ENCODE measurements at places on chromosomes 5 and 9. TPM values are rescaled to one million over a fixed set of nuclear protein-coding genes. Genes with fewer than 3 reads are reported as not detected.
A peak's percentile ranks its signal among the peaks of the same experiment; 100 is the strongest.

DNA sequence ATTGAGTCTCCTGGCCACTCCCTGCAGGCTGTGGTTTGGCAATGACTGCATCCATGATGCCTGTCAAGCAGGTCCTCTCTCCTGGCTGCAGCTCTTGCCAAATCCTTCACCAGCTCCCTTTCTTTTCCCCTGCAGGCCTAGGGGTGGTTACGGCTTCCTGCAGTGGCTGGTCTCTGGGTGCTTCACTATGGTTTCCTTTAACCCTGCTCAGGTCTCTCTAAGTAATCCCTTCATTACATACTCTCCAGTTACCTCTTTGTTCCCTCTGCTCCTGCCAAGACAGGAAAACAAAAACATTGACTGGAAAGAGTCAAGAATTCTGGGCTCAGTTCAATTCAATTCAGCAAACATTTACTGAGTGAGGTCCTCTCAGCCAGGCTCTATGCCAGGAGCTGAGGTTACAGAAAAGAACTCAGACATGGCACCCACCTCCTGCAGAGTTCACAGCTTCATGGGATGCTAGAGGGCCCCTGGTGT lies 19.8 kb upstream of the PTPN3 start:
- no peaks in the 10 kb centered on the region for H3K27me3 ChIP-seq
- no peak overlapping the region for H3K4me3 ChIP-seq
- DNase-seq: no peak
- H3K36me3 ChIP-seq: no peaks in the 10 kb centered on the region
- H3K4me1 ChIP-seq: no peaks in the 10 kb centered on the region
- no peak overlapping the region for H3K27ac ChIP-seq

DNA sequence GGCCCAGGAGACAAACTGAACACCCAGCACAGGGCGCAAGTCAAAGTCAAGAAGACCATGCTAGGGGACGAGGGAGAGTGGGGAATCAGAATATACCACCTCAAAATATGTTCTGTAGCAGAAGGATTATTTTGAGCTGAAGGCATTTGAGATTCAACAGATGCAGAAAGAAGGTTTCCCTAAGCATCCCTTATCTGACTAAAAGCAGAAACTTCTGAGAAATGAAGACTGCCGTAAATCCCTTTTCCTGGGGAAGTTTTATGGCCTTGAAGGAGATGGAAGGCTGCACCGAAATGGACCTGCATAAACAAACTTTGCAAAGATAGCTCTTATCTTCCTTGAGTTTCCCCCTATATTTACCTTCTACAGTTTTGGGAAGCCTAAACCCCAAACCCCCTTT lies 72.8 kb downstream of the PTTG1 start:
- H3K27ac ChIP-seq: no peak overlapping the region
- DNase-seq: no peak
- no peaks in the 10 kb centered on the region for H3K27me3 ChIP-seq
- H3K4me1 ChIP-seq: peaks cover 21% of the 10 kb centered on the region

GRCh38 chr5:31417512-31417911 lies 114.4 kb downstream of the DROSHA start:
- H3K27me3 ChIP-seq: no peaks in the 10 kb centered on the region
- no peak overlapping the region for H3K27ac ChIP-seq
- no peaks in the 10 kb centered on the region for H3K4me1 ChIP-seq

DNA sequence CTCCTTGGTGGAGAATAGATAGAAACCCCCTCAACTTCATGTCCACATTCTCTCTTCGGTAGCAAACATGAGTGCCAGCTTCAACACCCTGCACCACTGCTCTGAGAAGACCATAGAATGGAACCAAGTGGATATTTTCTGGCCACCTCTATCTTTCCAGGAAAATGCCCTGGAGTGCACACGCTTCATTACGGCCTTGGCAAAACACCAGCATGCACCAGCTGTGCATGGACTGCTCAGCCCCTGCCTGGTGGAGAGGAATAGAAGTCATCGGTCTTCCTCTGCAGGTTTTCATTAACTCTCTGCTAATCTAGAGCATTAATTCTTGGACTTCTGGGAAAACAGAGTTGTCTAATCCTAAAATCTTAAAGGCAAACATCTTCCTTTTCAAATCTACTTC lies 211.6 kb upstream of the TMEM161B start:
- H3K4me3 ChIP-seq: no peak overlapping the region
- no peak for DNase-seq
- no peaks in the 10 kb centered on the region for H3K4me1 ChIP-seq
- no peaks in the 10 kb centered on the region for H3K27me3 ChIP-seq

DNA sequence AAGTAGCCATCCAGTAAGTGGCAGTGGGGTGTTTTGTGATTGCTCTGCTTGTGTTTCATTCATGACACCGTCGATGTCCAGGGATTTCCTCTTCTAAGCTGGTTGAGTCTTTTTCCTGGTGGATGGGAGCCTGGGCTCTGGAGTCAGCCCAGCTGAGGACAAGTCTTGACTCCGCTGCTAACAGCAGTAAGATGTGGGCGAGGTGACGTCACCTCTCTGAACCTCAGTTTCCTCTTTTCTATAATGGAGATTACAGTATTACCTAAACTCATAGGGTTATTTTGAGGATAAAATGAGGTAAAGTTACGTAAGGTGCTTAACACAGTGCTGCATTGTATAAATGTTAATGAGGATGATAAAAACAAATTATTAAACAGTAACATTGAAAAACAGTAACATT lies 21.3 kb downstream of the FGF1 start:
- no peaks in the 10 kb centered on the region for H3K36me3 ChIP-seq
- H3K4me1 ChIP-seq: no peaks in the 10 kb centered on the region
- DNase-seq: no peak
- no peak overlapping the region for H3K27ac ChIP-seq

GRCh38 chr9:96136992-96137670 lies 164.8 kb downstream of the HSD17B3 start:
- H3K36me3 ChIP-seq: no peaks in the 10 kb centered on the region
- peak overlapping the region; percentile 43 for H3K27ac ChIP-seq
- H3K4me1 ChIP-seq: peaks cover 7% of the 10 kb centered on the region

GRCh38 chr5:78355561-78355960 lies 4.9 kb upstream of the SCAMP1 start:
- H3K27ac ChIP-seq: no peak overlapping the region
- peaks cover 19% of the 10 kb centered on the region for H3K4me1 ChIP-seq
- no peak overlapping the region for H3K4me3 ChIP-seq
- no peaks in the 10 kb centered on the region for H3K36me3 ChIP-seq

DNA sequence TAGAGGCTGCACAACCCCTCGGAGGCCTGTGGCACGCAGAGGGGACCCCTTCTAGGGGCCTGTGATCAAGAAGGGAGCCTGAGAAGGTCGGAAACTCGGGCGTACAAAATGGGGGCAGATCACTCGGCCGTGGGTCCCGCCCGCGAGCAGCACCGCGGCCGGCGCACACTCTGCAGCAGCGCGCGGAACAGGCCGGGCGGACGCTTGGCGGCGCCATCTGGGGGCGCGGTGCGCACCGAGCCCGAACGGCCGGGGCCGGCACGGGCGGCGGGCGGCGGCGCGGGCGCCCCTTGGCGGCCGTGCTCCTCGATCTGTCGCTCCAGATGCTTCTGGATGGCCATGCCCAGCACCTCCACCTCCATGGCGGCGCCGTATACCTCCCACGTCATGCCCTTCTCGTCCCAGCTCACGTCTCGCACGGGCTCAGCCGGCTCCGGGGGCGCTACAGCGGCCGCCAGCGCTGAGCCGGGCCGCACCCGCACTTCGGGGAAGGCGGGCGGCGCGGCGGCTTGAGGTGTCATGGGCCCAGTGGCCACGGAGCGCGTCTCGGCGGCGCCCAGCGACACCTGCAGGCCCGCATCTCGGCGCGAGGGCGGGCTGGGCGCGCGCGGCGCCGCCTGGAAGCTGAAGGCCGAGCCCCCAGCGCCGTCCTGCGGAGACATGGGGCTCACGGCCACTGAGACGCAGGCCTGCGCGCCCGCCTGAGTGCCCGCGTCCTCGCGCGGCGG lies 13.1 kb downstream of the GPRIN1 start:
- no peak overlapping the region for H3K4me3 ChIP-seq
- peak; percentile 77 for DNase-seq
- no peaks in the 10 kb centered on the region for H3K27me3 ChIP-seq
- peaks cover 8% of the 10 kb centered on the region for H3K4me1 ChIP-seq

- H3K27ac ChIP-seq: no peak overlapping the region
- no peak for DNase-seq
- H3K27me3 ChIP-seq: no peaks in the 10 kb centered on the region
- H3K4me3 ChIP-seq: no peak overlapping the region
Measured at GRCh38 chr9:1170918-1171317, 120.8 kb downstream of the DMRT2 start.

DNA sequence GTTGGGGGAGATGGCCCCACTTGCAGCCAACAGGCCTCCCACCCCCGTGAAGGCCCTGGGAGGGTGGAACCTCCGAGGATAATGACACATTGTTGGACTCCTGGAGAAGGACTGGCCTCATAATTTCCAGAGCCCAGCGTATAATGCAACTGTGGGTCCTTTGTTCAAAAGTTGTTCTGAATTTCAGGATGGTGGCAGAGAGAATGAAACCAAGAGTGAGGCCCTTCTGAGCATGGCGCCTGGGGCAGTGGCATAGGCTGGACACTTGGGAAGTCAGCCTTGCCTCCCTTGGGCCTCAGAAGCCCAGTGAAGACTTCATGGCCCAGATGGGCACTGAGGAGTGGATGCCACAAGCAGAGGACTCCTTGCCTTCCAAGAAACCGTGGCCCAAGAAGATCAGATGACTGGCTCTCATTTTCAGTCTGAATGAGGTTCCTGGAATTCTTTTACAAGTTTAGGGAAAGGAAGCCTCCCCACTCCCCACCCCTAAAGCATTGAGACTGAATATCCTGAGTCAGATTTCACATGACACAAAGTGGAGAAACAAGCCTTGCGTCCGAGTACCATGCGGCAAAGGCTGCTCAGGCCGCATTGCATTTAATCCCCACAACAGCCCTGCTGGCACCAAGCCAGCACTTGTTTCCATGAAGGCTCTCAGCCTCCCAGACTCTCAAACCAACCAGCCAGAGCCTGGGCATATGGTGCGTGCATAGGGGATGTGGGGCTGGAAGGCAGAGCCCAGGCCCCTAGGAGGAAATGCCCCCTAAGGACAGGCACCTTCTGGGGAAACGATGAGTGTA lies 96.7 kb upstream of the SMIM23 start:
- no peak overlapping the region for H3K27ac ChIP-seq
- DNase-seq: no peak
- H3K4me1 ChIP-seq: no peaks in the 10 kb centered on the region
- H3K36me3 ChIP-seq: no peaks in the 10 kb centered on the region
- no peaks in the 10 kb centered on the region for H3K27me3 ChIP-seq

DNA sequence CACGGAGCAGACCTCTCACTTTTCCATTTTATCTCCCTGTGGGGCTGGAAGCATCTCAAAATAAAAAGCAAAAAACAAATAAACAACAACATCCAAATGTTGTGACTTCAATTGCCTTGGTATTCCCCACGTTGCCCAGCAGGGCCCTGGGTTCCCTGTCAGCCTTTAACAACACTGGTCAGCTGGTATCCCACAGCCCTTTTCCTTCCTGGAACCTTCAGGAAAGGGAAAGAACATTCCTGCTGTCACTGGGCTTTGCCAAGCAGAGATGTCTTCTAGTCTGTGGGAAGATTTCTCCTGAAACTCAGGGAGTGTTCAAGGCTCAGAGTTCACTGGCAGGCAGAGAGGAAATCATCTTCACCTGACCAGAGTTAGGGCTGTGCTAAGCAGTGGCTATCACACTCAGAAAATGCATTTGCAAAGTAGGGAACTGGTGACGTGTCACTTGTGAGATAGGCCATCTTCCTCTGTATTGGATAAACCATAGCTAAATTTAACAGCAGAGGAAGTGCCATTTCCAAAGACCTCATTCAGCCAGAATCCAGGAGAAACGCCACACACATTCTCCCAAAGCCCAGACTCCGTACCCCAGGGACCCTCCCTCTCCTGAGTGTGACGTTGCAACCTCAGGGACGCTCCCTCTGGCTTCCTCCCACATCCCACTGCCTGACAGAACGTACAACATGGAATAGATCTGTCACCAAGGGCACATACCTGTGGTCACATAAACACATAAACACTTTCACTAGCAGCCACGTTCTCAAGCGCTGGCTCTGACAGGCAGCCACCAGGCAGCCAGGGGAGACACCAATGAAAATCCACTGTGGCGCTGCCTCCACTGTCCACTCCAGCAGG lies 274.0 kb upstream of the DAPK1 start:
- DNase-seq: no peak
- H3K27me3 ChIP-seq: no peaks in the 10 kb centered on the region
- no peak overlapping the region for H3K4me3 ChIP-seq
- H3K27ac ChIP-seq: no peak overlapping the region
- H3K4me1 ChIP-seq: no peaks in the 10 kb centered on the region
- no peaks in the 10 kb centered on the region for H3K36me3 ChIP-seq

- no peaks in the 10 kb centered on the region for H3K36me3 ChIP-seq
- H3K27ac ChIP-seq: no peak overlapping the region
- no peak overlapping the region for H3K4me3 ChIP-seq
- no peak for DNase-seq
Measured at GRCh38 chr5:122126756-122127321, 2.5 kb upstream of the ZNF474 start.

DNA sequence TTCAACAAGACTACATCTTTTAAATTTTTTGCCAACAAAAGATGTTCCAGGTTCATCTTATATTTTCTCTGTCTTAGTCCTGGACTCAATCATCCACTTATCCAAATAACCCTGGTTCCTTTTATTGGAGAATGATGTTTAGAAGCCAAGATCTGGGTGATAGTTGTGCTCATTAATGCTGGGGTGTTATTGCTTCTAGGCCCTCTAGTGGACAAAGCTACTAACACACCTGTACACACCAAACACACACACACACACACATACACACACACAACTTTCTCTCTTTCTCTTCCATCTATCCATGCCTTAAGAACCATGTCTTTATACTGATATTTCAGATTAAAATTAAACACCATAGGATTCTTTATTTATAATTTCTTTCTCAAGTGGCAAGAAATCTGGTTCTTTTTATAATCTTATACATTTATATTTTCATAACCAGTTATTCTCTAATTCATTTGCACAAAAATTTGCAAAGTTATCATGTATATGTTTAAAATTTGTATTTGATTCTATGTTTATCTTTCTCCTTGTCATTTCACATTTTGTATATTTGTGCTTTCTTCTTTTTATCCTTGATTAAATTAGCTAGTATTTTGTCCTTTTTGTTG lies 179.1 kb upstream of the SMIM23 start:
- no peaks in the 10 kb centered on the region for H3K4me1 ChIP-seq
- no peaks in the 10 kb centered on the region for H3K36me3 ChIP-seq
- no peak overlapping the region for H3K4me3 ChIP-seq
- no peak overlapping the region for H3K27ac ChIP-seq

ANKRD55 gene
- 7.0 TPM for total RNA-seq

OCLN gene
- total RNA-seq: 1.4 TPM

CNTNAP3B gene
- total RNA-seq: not detected

MEIKIN gene
- not detected for total RNA-seq

SLC36A3 gene
- not detected for total RNA-seq

ZBTB34 gene
- 5.4 TPM for total RNA-seq

NUTM2F gene
- total RNA-seq: not detected

TSSK1B gene
- total RNA-seq: not detected

CATSPER3 gene
- 0.37 TPM for total RNA-seq

FBP2 gene
- not detected for total RNA-seq

FOXD4L3 gene
- total RNA-seq: not detected

Data from CD4-positive, CD25-positive, alpha-beta regulatory T cell (primary cell).